ENCODE measurements at places on chromosomes 6 and 20.

DNA sequence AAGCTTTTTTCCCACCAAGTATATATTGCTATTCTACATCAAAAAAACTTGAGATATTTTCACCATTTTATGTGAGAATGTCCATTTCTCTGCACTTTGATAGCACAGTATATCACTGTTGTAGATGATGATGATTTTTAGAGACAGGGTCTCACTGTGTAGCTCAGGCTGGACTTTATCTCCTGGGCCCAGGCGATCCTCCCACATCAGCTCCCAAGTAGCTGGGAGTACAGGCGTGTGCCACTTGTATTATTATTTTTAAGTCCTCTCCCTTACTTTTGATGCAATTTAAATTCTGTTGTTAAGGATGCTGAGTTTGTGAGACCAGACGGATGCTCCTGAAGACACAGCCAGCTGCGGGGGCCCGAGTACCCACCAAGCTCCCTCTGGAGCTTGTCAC lies 326.8 kb downstream of the QKI start:
- DNase-seq: no peak

- no peak for DNase-seq
Measured at GRCh38 chr20:31877684-31878083, 7.2 kb downstream of the TTLL9 start.

GRCh38 chr6:52872031-52872430 lies 31.4 kb upstream of the GSTA5 start:
- DNase-seq: no peak

- DNase-seq: no peak
Measured at GRCh38 chr20:9021699-9022098, 47.2 kb upstream of the PLCB4 start.

- DNase-seq: no peak
Measured at GRCh38 chr20:50008007-50008406, 25.2 kb downstream of the SNAI1 start.

DNA sequence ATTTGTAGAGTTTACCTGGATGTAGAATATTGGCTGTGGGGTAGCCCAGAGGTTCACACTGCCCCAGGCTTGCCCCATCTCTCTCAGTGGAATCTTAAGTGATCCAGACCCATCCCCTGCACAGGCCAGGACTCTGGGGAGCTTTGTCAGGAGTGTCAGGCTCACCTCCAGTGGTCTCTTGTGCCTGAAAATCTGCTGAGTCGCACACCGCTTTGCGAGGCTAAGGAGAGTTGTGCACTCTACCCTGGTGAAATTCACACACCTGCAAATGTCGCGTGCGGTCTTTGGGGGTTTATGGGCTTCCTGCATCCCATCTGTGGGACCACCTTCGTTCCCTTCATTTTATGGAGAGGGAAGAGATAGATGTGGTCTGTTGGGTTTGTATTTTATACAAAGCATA lies 63.6 kb upstream of the KIF25 start:
- no peak for DNase-seq

DNA sequence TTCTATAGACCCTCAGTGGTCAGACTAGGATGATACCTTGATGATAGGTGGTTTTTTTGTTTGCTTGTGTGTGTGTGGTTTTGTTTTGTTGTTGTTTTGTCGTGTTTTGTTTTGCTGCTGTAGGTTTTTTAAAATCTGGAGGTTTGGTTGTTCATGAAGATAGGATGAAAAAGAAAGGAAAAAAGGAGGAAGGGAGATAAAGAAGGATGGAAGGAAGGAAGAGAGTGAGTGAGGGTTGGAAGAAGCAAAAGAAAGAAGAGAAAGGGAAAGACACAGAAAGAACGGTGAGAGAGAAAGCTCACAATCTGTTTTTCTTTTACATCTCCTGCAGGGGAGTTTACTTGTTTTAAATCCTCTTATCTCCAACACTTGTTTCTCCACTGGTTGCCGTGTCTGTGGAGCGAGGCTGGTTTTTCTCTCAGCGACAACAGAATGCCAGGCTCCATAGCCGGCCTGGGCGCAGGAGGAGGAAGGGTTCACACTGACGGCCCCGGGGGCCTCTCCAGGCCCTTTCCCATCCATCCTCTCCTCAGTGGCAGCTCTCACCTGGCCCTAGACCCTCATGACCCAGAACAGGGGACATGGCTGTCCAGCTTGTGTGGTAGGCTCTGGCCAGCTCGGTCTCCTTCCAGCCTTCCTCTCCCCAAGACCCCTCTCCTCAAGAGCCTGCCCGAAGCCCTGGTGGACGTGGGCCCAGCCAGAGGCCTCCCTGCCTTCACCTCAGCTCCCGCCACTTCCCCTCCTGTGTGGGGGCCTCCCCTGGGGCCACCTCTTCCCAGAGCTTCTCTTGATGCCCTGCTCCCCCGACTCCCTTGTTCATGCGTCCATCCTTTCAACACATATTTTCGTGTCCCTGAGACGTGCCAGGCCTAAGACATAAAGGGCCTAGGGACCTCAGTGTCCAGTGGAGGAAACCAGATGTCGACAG lies 168.4 kb downstream of the VEGFA start:
- DNase-seq: no peak

DNA sequence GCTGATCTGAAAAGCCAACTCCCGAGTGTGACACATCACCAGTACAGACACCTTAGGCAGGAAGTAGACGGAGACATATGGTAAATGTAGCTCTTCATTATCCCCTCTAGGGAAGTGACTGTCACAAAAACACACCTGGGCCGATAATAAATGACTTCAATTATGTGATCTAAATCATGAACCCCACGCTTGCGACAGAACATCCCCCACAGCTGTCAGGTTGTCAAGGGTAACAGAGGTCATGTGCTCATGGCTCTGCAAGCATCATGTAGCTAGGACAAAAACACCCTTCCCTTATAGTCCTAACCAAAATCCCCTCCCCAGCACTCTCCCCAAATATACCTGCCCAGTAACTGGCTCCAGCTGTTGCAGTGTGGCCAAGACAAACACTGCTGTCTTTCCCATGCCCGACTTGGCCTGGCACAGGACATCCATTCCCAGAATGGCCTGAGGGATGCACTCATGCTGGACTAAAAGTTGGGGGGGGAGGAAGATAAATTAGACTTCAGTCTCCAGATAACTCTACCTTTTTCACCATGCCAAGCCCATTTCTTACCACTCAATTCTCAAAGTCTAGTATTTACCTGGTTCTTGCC lies 2.9 kb downstream of the DDX39B start:
- DNase-seq: no peak

GRCh38 chr6:126143761-126144251 lies 157.5 kb downstream of the TRMT11 start:
- DNase-seq: peak; percentile 75

GRCh38 chr20:36606158-36607066 lies 833 bp downstream of the RAB5IF start:
- no peak for DNase-seq

- DNase-seq: no peak
Measured at GRCh38 chr20:36525620-36526365, 15.5 kb upstream of the MYL9 start.

GRCh38 chr20:50367104-50367674 lies 143.0 kb upstream of the PTPN1 start:
- no peak for DNase-seq

GRCh38 chr6:82363428-82364086 lies at the start of gene TPBG:
Gene TPBG (plus strand): TSS chr6:82363817. CDS start chr6:82364962, 1,145 bp downstream.
- DNase-seq: peak; percentile 62

DNA sequence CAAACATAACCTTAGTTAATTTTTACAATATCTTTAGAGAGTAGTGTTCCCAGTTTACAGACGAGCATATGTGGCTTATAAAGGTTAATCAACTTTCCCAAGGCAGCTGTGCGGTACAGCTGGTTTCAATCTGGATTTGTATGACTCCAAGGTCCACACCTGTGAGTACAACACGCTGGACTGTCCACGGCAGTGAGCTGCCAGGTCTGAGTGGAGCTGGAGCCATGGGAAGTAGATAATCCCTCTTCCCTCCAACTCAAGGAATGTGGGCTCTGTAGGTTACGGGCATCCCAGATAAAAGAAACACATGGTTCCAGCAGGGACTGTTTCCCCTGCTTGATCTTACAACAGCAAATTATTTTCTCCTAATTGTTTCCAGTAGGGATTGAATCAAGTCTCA lies 102.2 kb downstream of the SOD2 start:
- DNase-seq: no peak

- no peak for DNase-seq
Measured at GRCh38 chr6:134621858-134622257, 303.9 kb upstream of the SGK1 start.

DNA sequence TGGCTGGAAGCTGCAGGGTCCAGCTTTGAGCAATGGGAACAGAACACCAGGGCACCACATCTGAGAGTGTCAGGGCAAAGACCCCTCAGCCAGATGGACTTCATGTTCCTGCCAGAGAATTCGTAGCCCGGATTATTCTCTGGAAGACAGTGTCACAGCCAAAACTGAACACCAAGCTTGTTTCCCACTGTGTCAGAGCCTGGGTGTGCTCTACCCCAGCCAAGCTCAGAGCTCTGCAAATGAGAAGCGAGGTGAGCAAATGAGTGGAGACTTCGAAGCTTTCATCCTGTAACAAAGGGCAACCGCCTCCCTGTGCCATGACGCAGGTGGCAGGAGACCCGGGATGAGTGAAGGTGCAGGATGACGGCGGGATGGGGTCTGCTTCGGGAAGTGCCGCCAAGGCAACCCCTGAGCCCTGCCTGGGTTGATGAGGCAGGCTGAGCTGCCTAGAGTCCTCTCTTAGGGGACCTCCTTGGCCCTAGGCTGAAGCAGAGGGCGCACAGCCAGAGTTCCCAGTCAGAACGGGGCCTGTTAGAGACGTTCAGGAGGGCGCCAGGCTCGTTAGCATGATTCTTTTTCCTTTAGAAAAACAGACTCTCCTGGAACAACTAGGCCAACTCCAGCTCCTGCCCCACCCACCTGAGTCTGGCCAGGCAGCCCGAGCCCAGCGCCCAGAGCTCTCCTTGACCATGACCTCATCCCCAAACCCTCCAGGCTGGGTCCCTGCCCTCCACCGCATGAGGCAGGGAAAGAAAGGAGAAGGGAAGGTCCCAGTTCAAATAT lies 187.7 kb downstream of the SOD2 start:
- DNase-seq: no peak

DNA sequence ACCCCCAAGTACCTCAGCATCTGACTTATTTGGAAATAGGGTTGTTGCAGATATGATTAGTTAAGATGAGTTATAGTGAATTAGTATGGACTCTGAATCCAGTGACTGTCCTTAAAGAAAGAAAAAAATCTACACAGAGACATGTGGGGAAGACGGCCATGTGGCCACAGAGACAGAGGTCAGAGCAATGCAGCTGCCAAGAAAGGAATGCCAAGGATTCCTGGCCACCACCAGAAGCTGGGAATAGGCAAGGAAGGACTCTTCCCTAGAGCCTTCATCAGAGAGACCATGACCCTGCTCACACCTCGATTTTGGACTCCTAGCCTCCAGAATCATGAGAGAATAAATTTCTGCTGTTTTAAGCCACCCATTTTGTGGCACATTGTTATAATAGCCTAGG lies 81.8 kb downstream of the FYN start:
- DNase-seq: no peak

All from NCI-H1417 (cell line).